Subcutaneous preadipocyte (primary cell): ENCODE measurements at places on chromosomes 13 and 19. TPM values are rescaled to one million over a fixed set of nuclear protein-coding genes. Genes with fewer than 3 reads are reported as not detected.

Gene NAPSA
- under 0.01 and 0.20 TPM in 2 replicates for total RNA-seq

Gene FRY
- total RNA-seq: 2.5 and 5.5 TPM in 2 replicates

Gene DOHH
- 7.3 and 9.6 TPM in 2 replicates for total RNA-seq

Gene CD22
- total RNA-seq: 1.4 TPM in 1 of 2 replicates, not detected in the other

Gene PSG3
- total RNA-seq: not detected in 2 replicates

Gene C19orf73
- total RNA-seq: 0.37 and 0.78 TPM in 2 replicates

Gene ACER1
- not detected in 2 replicates for total RNA-seq

Gene FAM216B
- not detected in 2 replicates for total RNA-seq

Gene CNN1
- 0.39 and 0.73 TPM in 2 replicates for total RNA-seq

Gene ONECUT3
- total RNA-seq: not detected in 2 replicates

Gene TGFBR3L
- total RNA-seq: 0.37 and 0.78 TPM in 2 replicates

Gene PCDH8
- total RNA-seq: not detected in 2 replicates

Gene ICAM4
- 0.39 TPM in 1 of 2 replicates, not detected in the other for total RNA-seq

Gene ZNF888
- total RNA-seq: 2.6 and 3.3 TPM in 2 replicates

Gene PRRG2
- 0.37 and 0.39 TPM in 2 replicates for total RNA-seq

Gene CGB5
- total RNA-seq: not detected in 2 replicates

Gene BLOC1S3
- 4.4 and 6.6 TPM in 2 replicates for total RNA-seq

Gene GJA3
- 1.1 and 2.2 TPM in 2 replicates for total RNA-seq

Gene POLR1G
- total RNA-seq: 6.2 and 16.2 TPM in 2 replicates

Gene STK24
- total RNA-seq: 43.7 and 71.9 TPM in 2 replicates

Gene IGFL1
- total RNA-seq: not detected in 2 replicates

Gene SHISA7
- total RNA-seq: not detected in 2 replicates

Gene SLC46A3
- total RNA-seq: 0.73 and 0.98 TPM in 2 replicates

Gene LIG4
- total RNA-seq: 5.1 and 8.2 TPM in 2 replicates

Gene KLK5
- total RNA-seq: not detected in 2 replicates

Gene FLT3LG
- total RNA-seq: 4.3 and 7.0 TPM in 2 replicates

Gene S1PR2
- total RNA-seq: 37.5 and 56.1 TPM in 2 replicates

Gene TMPRSS9
- total RNA-seq: under 0.01 TPM in 1 of 2 replicates, not detected in the other

Gene FGF21
- not detected in 2 replicates for total RNA-seq

Gene KBTBD7
- total RNA-seq: 2.6 and 3.9 TPM in 2 replicates

Gene IGFL3
- total RNA-seq: not detected in 2 replicates

Gene ZNF709
- 1.4 and 1.8 TPM in 2 replicates for total RNA-seq

Gene SLC44A2
- 10.4 and 13.6 TPM in 2 replicates for total RNA-seq

Gene GARIN5B
- not detected in 2 replicates for total RNA-seq

Gene ATXN8OS
- not detected in 2 replicates for total RNA-seq

Gene ZNF723
- not detected in 2 replicates for total RNA-seq

Gene TBXA2R
- 0.73 and 1.8 TPM in 2 replicates for total RNA-seq

Gene RNF6
- total RNA-seq: 20.9 and 29.9 TPM in 2 replicates

Gene ITPKC
- 10.0 and 17.3 TPM in 2 replicates for total RNA-seq

Gene SOHLH2
- 0.73 and 1.4 TPM in 2 replicates for total RNA-seq

Gene MAST1
- 0.20 TPM in 1 of 2 replicates, not detected in the other for total RNA-seq

Gene ADAMTSL5
- total RNA-seq: 1.6 and 2.2 TPM in 2 replicates

Gene ANGPTL8
- total RNA-seq: not detected in 2 replicates

Gene GARIN5A
- not detected in 2 replicates for total RNA-seq

Gene NECTIN2
- 29.4 and 35.8 TPM in 2 replicates for total RNA-seq
